ENCODE measurements at places on chromosomes 3 and 15. TPM values are rescaled to one million over a fixed set of nuclear protein-coding genes. Genes with fewer than 3 reads are reported as not detected.

FAM3D gene
- not detected for total RNA-seq

PCNP gene
- total RNA-seq: 102 TPM

PCBP4 gene
- total RNA-seq: 41.3 TPM

GRCh38 chr3:68706536-68706935, 225.8 kb downstream of the TAFA4 start:
- no peak for DNase-seq
- H3K4me3 ChIP-seq: no peak overlapping the region
- H3K4me1 ChIP-seq: no peaks in the 10 kb centered on the region
- H3K27me3 ChIP-seq: no peaks in the 10 kb centered on the region

DNA sequence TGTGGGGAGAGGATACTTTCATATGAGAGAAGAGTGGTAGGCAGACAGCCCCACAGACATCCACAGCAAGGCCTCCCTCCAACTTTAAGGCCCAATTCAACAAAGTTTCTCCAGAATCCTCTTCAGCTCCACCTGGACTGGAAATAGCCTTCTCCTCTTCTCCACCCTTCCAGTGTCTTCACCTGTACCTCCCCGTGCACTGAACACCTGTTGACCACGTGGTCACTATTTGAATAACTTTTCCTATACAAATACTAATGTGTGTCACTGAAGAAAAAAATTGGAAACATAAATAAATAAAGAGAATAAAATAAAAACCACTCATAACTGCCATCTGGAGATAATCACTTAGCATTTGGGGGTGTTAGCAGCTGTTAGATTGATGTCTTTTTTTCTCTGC, 52.9 kb downstream of the CCNL1 start:
- H3K36me3 ChIP-seq: no peaks in the 10 kb centered on the region
- no peaks in the 10 kb centered on the region for H3K4me1 ChIP-seq
- DNase-seq: no peak
- H3K27ac ChIP-seq: peak overlapping the region; percentile 69
- H3K27me3 ChIP-seq: no peaks in the 10 kb centered on the region

DNA sequence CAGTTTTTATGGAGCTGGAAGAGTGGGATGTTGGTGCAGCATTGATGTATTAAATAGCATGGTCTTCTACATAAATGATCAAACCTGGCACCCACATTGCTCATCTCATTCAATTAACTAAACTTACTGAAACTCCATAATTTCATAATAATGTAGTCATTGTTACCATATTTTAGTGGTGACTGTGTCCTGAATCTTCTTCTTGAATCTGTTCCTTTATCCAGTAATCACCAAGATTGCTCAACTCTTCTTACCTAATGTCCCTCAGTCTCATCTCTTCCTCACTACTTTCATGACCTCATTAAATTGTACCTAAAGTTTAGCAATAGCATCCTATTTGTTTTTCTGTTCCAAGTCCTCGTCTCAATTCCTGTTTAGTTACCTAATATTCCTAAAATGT, 69.8 kb downstream of the FGF7 start:
- no peak overlapping the region for H3K27ac ChIP-seq
- no peaks in the 10 kb centered on the region for H3K27me3 ChIP-seq
- no peaks in the 10 kb centered on the region for H3K4me1 ChIP-seq
- no peak overlapping the region for H3K4me3 ChIP-seq
- H3K36me3 ChIP-seq: no peaks in the 10 kb centered on the region
- DNase-seq: no peak

DNA sequence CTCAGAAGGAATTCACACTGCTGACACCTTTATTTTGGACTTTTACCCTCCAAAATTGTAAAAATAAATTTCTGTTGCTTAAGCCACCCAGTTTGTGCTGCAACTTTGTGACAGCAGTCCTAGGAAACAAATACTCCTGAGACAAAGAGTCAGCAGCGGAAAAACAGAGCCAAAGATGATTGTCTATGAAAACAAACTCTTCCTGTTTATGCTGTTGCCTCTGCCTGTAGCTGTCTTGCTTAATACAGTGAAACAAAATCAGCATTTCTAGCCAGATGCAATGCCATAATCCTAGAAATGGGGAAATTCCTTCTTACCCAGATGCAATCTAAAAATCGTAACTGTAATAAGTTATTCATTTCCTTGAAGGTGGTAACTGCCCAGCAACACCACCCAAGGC, 387.5 kb upstream of the ATP11B start:
- H3K27me3 ChIP-seq: no peaks in the 10 kb centered on the region
- no peak overlapping the region for H3K27ac ChIP-seq
- H3K4me1 ChIP-seq: no peaks in the 10 kb centered on the region
- no peaks in the 10 kb centered on the region for H3K36me3 ChIP-seq

DNA sequence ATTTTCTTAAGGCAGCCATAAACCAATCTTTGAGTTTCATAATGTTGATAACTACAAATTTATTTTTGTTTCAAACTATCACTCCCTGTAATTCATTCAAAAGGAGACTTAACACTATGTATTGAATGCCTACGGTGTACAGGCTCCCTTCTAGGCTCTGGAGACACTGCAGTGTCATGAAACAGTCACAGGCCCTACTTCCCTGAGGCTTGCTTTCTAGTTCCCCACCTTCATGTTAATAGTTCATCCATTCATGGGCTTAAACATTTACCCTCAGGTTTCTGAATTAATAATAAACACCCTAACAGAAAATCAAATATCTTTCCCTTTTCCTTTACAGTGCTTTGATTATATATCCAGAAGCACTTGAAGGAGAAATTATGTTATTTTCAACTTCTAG, 168.7 kb downstream of the CHL1 start:
- H3K4me1 ChIP-seq: no peaks in the 10 kb centered on the region
- H3K27ac ChIP-seq: no peak overlapping the region
- H3K27me3 ChIP-seq: no peaks in the 10 kb centered on the region
- H3K4me3 ChIP-seq: no peak overlapping the region

DNA sequence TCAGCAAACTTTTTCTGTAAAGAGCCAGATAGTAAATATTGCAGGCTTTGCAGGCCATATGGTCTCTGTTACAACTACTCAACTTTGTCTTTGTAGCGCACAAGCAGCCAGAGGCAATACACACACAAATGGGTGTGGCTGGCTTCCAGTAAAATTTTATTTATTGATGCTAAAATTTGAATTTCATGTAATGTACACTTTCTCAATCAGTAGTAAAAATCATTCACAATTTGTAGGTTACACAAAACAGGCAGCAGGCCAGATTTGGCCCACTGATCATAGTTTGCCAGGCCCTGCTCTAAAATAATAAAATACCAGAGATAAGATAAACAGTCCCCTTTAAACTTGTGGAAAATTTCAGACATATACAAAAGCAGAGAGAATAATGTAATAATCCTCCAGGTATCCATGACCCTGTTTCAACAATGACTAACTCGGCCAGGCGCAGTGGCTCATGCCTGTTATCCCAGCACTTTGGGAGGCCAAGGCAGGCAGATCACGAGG, 330.3 kb downstream of the SHQ1 start:
- H3K27me3 ChIP-seq: no peaks in the 10 kb centered on the region
- H3K4me3 ChIP-seq: no peak overlapping the region
- no peaks in the 10 kb centered on the region for H3K4me1 ChIP-seq
- peak; percentile 41 for DNase-seq
- H3K36me3 ChIP-seq: no peaks in the 10 kb centered on the region
